Lung microvascular endothelial cell (primary cell): ENCODE measurements at places on chromosomes 12 and 14. TPM values are rescaled to one million over a fixed set of nuclear protein-coding genes. Genes with fewer than 3 reads are reported as not detected.

The ZC2HC1C gene
- total RNA-seq = 0.40 and 0.44 TPM in 2 replicates

The DBX2 gene
- not detected in 2 replicates for total RNA-seq

The ZNF891 gene
- 0.22 and 0.60 TPM in 2 replicates for total RNA-seq

The MYO1H gene
- not detected in 2 replicates for total RNA-seq

The SYNDIG1L gene
- total RNA-seq = not detected in 2 replicates

DNA sequence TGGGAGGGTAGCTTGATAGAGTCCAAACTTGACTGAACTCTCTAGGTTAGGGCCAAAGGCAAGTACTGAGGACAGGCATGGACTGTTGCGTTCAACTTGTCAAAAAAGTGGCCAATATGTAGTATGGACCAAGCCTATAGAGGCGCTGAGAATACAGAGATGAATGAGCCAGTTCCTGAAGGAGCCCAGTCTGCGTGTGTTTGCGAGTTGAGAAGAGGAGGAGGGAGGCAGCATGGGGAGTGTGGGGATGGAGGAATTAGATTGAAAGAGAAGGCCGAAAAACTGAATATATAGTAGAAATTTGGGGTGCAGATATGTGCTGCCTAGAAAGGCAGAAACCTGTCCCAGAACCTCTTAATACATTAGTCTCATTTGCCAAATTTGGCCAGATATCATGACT, 412.4 kb downstream of the PCNX1 start:
- peak; percentile 7 for DNase-seq

GRCh38 chr12:93593843-93594242, 21.4 kb downstream of the SOCS2 start:
- DNase-seq = peak; percentile 85

DNA sequence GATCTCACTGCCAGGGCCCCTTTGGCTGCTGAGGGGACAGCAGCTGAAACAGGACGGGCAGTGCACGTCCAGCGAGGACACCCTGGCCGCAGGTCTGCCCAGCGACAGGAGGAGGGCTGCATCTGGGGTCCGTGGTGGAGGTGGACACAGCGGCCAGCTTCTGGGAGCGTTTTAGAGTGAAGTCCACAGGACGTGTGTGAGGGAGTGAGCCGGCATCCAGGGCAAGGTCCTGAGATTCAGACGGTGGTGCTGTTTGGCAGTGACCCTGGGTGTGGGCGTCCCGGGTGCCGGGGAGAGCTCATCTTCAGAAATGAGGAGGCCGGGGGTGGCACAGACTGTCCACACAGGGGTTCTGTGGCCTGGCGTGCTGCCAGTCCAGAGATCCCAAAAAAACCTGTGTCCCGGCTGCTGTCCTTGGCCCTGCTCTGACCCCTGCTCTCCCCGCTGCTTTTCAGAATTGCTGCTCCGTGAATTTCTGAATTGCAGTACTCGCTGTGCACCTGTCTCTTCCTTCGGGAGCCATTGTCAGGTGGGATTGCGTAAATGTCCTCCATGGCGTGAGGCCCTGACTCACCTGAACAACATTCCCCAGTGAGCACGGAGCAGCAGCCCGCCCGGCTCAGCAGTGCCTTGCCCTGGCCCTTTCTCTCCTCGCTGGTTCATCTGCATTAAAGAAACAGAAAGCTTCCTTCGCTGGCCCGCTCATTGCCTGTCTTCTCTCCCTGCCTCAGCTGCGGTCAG, 183.5 kb upstream of the C14orf180 start:
- no peak for DNase-seq

- peak; percentile 65 for DNase-seq
These were observed 60.6 kb upstream of the ANO4 start for GRCh38 chr12:100733817-100734593.

DNA sequence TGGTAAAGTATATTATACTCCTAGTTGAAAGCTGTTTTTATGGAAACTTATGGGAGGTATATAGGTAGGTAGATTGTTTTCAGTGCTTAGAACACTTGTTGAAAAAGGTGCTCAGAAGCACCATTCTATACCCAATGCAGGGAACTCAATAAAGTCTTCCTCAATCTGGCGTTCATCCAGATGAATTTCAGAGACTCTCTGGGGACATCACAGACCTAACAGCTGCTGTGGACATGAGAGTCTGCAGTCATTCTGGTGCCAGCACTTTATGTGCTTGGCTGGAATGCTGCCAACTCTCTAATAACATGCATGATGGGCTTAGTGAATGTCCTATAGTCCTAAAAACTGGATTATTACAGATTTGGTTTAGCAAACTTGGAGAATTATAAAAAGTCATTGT, 115.9 kb downstream of the NTN4 start:
- DNase-seq = peak; percentile 82

DNA sequence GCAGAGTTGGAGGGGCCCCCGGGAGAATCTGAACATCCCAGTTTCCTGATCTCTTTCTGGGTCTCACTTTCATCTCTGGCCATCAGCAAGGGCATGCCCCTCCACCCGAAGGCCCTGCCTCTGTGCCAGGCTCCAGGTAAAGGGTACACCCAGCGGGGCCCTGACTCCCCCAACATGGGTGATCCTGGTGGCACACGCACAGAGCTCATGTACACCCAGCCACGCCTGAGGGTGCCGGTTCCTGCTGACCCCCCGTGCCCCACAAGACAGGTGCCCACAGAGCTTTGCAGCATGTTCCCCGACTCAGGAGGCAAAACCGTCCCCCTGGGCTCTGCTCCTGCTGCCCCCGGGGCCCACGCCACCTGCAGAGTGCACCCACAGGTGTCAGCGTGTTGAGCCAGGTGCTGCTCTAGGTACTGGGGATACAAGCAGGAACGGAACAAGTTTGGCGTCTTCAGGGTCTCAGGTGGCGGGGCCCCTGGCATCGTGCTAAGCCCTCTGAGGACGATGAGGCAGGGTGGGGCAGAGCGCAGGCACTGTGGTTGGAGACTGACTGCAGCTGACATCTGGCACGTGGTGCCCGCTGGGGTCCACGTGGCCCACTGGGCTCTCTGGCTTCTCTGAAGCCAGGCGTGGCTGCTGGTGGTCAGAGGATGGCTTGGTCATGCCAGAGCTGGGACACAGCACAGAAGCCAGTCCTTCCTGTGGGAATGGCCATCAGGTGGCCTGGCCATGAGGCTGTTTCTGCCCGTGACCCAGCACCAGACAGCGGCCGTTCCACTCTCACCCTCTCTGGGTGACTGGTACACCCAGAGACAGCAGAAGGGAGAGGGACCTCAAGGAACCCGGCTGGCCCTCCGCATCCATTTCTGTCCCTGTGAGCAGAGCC, 13.8 kb downstream of the BAG5 start:
- no peak for DNase-seq

- DNase-seq = no peak
These were observed 455.6 kb downstream of the ZFP36L1 start for GRCh38 chr14:68337279-68337678.

GRCh38 chr14:98370352-98370751, 901.6 kb downstream of the BCL11B start:
- no peak for DNase-seq

GRCh38 chr14:49796025-49796424, 28.1 kb downstream of the KLHDC2 start:
- DNase-seq = no peak

- DNase-seq = no peak
These were observed 4.0 kb downstream of the KRT5 start for GRCh38 chr12:52515927-52516831.
